ENCODE measurements at places on chromosomes 3 and 15.

DNA sequence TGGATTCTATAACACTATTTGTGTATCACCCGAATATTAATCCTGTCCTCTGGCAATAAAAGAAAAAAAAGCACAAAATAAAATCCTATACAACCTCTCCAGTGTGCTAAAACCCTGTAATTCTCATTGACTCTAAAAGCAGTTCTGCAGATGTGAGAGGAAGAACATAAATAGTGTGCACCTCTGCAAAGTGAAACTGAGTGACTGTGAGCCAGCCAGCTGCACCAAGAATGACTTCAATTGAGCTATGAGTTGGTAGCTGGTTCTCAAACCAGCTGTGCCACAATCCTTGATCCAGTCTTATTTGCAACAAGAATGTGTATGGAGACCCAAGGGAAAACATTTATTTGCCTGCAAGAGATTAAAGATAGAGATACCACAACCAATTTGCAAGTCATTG lies 31.2 kb upstream of the COL8A1 start:
- DNase-seq: no peak

- peak; percentile 43 for DNase-seq
These were observed 11.6 kb downstream of the TAMM41 start for GRCh38 chr3:11835028-11835639.

GRCh38 chr15:80317389-80318182 lies 65.6 kb upstream of the CTXND1 start:
- DNase-seq: no peak

GRCh38 chr3:100213891-100214573 lies 46.8 kb upstream of the TBC1D23 start:
- no peak for DNase-seq

DNA sequence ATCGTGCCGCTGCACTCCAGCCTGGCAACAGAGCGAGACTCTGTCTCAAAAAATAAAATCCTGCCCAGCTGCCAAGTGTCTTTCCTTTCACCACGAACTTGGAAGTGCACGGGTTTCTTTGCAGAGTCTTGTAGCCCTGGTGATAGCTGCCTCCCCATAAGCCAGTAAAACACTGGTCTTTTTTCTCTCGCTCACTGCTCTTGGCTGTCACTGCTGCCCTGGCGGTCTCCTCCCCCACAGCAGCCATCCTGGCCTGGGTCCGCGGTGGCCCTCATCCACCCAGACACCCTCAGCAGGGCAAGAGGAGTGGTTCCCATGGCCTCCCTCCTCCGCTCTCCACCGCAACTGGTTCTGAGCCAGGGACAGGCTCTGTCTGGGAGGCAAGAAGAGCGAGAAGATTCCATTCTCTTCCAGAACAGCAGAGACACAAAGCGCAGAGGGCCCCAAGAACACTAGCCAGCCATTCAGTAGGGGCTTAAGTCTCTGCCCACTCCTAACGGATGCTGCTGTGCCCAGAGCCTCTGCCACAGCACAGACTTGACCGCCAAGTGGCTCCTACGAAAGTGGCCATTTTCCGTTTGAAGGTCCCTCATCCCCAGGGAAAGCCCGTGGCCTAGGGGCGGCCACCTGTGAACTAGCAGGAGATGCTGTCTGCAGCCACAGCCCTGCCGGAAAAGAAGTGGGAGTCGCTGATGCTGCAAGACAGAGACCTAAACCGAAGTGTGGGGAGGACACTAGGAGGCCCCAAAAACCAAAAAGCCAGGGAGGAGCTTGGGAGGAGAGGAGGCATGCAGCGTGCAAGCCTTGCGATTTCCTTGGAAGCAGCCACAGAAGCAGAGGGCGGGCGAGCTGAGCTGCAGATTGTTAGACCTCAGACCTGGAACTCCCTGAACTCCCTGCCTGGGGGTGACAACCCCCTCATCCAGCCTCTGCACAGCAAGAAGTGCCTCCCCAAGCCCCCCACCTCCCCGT lies 44.1 kb downstream of the KLHL25 start:
- DNase-seq: peak; percentile 44

DNA sequence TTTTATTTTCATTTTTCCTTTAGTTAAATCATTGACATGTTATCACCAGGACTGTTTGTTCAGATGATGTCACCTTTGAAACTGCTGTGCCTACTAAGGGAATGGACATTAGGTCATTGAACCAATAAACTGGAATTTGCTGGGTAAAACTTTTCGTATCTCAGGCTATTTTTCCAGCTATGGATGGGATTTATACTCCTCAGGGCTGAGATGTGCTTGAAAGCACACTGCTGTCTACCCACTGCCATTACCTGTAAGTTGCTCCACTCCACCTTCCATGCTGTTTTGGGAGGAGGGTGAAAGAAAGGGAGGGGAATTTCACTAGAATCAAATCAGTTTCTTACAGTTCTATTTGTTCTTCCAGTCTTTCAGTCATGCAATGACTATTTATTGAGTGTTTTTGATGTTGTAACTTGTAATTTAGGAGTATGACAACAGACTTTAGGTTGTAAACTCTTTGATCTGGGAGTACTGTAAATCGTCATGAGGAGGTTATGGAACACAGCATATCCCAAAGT lies 11.3 kb downstream of the EHD4 start:
- DNase-seq: no peak

GRCh38 chr3:123092243-123092642 lies 25.4 kb downstream of the PDIA5 start:
- no peak for DNase-seq

DNA sequence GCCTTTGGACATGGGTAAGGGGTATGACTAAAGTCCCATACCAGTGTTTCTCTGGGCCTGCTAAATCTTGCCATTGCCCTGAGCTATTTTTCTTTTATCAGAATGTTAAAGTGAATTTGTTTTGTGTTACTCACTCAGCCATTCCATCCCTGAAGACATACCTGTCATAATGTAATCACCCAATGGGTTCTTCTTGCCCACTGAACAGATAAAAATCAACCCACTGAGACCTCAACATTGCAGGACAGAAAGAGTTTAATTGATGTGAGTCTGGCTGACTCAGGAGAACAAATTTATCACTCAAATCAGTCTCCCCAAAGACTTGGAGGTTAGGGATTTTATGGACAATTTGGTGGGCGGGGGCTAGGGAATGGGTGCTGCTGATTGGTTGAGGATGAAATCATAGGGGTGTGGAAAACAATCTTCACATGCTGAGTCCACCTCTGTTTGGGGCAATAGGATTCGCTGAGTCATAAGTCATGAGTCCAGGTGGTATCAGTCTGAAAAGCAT lies 47.4 kb downstream of the ILDR1 start:
- no peak for DNase-seq

DNA sequence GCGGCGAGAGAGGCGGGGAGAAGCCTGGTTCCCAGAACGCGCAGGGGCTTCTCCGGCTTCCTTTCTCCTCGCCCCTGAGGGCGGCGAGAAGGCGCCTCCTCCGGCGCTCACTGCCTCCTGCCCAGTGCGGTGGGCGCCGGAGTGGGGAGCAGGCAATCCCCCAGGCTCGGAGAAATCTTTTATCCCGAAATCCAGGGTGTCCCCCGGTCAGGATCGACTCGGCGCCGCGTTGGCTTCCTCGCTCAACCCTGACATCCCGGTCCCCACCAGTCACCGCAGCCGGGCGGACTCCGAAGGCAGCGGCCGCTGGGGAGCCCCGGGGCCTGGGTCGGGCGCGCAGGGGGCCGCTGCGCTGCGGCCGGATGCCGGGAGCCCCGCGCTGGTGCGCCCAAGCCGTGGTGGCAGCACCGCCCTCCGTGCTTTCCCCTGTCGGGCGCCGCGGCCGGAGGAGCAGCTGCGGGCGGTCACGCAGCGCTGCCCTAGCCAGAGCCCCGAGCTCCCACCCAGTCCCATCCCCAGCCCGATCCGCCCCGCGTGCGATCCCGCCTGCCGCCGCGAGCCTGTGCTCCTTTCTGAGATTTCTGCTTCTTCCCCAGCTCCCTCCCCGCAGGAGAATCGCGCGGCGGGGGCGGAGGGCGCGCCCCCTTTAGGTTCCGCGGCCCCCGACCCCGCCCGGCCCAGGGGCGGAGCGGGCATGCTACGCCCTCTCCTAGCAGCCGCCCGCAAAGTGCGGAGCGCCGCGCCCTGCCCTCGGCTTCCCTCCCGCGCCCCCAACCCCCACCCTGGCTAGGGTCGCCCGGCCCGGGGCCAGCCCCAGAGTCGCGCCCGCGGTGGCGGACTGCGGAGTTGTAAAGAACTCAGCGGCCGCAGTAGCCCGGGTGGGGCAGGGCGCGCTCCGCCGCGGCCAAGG lies 683 bp upstream of the CACNA2D3 start:
- no peak for DNase-seq

GRCh38 chr3:41159588-41160189 lies 39.6 kb upstream of the CTNNB1 start:
- DNase-seq: no peak

- DNase-seq: no peak
These were observed 81.0 kb downstream of the HHLA2 start for GRCh38 chr3:108377384-108377783.

DNA sequence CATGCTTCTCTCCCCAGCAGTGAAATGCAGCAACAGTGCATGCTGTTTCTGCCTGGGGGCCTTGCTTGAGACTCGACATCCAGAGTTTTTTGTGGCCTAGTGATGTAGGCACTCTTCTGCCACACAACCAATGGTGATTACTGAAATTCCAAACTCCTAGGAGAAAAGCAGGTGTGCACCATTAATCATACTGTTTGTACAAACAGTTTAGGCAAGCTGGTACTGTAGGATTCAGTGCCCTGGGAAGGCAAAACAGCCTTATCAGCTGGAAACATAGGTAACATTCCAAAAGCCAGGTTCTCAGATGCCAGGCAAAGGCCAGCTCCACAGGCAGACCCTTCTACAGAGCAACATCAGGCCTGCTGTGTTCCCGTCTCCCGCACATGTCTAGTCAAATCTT lies 17.5 kb upstream of the RBP1 start:
- no peak for DNase-seq

DNA sequence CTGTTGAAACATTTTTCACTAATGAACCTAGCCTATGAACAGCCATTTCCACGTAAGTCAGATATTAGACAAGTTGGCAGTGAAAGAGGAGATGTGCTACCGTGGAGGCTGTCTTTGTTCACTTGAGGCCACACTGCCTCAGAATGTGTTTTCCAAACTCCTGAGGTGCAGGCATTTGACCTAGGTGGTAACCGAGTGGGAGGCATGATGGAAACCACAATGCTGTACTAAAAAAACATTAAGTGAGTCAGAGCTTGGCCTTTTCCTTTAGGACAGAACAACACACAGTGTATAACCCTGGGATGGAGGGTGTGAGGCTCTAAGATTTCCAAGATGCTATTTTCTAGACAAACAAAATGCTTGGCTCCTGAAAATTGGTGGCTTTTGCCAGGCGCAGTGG lies 406.3 kb downstream of the SOX2 start:
- DNase-seq: no peak

- peak; percentile 63 for DNase-seq
These were observed 1.4 kb downstream of the MBNL1 start for GRCh38 chr3:152269831-152270734.

DNA sequence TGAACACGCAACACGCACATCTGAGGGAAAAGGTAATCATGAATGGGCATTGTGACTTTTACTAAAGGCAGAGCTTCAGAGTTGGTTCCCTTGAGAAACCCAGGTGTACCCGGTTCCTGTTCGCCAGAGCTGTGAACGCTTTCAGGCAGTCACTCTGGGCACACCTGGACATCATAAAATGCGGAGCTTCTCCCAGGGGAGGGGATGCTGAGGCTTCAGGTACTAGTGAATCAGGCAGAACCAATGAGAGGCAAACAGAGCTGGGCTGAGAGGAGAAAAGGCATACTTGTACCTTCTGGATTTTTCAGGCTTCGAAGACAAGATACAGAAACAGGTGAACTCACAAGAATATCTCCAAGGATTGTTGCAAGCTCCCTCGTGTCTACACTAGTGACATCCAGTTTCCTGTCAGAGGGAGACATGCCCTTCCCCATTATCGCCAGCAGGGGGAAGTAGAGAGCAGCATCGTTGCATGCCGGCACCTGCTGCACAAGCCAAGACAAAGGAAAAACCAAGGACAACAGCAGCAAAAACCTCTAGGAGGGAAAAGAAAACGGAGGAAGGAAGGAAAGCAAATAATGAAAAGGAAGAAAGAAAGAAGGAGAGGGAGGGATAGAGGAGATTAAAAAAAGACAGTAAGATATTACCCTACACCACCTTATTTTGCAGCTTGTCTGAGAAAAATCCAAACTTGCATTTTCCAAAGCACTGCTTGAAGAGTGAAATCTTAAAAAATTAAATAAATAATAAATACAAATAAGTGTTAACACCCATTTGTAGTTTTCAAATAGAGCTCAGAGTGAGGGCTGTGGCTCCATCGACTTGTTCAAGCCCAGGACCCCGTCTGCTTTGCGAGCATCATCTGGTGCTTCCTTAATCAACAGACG lies 2.0 kb downstream of the AHSG start:
- peak; percentile 75 for DNase-seq

- no peak for DNase-seq
These were observed 383.9 kb upstream of the UBE2E2 start for GRCh38 chr3:22819209-22819608.

DNA sequence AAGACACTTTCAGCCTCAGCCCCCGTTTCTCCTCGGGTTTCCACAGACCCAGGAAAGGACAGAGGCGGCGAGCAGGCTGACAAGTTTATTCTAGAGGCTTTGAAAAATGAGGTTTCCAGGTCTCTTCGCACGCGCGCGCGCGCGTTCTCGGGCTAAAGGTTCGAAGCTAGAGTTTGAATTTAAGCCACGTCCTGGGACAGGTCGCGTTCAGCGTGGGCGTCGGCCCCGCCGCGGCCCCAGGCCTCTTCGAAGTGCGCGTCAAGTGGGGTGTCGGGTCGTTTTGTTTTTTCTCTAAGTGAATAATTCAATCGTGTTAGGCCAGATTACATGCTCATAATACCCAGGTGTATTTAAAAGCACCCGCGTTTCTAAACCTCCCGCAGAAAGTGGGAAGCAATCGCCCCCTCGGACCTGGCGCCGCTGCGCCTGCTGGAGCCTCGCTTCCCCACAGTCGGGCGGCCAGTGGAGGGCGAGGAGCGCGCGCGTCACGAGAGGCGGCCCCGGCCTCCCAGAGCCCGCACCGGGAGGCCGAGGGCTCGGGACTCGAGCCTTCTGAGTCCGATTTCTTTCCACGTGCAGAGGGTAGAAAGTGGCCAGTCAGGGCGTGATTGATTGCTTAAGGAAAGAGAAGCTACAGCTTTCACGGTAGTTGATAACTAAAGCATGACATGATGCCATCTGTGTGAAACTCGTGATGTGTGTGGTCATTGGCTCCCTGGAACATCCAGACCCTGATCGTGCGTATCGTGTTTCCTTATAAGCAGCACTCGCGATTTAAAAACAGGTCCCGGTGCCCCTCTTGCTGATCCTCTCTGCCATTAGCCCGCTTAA lies 15.8 kb upstream of the SOX2 start:
- no peak for DNase-seq

DNA sequence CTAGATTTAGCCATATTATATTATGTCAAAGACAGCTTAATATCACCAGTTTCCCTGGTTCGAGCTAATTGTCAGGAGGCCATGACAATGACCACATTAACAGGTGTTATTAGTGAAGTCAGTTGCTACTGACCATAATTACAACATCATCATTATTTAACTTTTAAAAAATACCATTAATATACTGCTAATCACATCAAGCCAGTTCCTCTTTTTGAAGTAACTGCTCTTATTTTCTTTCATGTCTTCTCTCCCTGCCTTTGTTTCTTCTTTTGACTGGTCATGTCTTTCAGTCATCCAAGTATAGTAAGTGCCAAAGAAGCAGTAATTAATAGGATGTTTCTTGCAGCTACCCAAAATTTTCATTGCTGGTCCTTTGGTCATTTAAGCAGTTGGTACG lies 61.6 kb downstream of the CMSS1 start:
- no peak for DNase-seq

- no peak for DNase-seq
These were observed 623.0 kb upstream of the CBLB start for GRCh38 chr3:106491796-106492195.
